ENCODE measurements at places on chromosomes 4 and X.

- no peak for DNase-seq
Observed at GRCh38 chr4:66694739-66695138, 850.6 kb downstream of the CENPC start.

DNA sequence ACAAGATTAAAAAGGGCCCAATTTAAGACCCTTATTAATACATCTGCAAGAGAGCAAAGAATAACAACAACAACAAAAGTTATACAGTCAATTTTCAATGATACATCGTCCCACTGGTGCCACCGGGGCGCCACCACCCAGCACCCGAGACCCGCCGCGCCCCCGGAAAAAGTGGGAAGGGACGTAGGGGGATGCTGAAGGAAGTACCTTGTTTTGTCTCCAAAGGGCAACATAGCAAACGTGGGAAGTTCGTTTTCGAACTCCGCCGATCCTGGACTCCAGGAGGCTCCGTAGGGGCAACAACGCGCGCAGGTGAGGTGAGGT, 1.7 kb downstream of the PDE5A start:
- DNase-seq = no peak

- no peak for DNase-seq
Observed at GRCh38 chrX:10242026-10242425, 85.3 kb downstream of the CLCN4 start.

DNA sequence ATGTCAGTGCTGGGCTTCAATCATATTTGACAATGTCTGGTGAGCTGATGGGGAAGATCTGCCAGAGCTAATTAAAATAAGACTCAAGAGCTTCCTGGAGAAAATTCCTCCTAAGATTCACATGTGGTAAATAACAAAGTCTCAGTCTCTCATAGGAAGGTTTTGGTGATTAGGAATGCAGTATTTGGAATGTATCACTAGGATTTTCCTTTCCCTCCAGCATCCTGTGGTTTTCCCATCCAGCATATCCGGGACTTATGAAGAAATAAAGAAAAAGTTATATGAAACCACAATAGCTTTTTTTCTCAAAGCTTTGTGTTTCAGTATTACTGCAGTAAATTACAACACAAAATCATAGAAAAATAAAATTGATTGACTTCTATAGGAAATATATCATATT, 1597.1 kb downstream of the ADGRL3 start:
- DNase-seq = no peak

DNA sequence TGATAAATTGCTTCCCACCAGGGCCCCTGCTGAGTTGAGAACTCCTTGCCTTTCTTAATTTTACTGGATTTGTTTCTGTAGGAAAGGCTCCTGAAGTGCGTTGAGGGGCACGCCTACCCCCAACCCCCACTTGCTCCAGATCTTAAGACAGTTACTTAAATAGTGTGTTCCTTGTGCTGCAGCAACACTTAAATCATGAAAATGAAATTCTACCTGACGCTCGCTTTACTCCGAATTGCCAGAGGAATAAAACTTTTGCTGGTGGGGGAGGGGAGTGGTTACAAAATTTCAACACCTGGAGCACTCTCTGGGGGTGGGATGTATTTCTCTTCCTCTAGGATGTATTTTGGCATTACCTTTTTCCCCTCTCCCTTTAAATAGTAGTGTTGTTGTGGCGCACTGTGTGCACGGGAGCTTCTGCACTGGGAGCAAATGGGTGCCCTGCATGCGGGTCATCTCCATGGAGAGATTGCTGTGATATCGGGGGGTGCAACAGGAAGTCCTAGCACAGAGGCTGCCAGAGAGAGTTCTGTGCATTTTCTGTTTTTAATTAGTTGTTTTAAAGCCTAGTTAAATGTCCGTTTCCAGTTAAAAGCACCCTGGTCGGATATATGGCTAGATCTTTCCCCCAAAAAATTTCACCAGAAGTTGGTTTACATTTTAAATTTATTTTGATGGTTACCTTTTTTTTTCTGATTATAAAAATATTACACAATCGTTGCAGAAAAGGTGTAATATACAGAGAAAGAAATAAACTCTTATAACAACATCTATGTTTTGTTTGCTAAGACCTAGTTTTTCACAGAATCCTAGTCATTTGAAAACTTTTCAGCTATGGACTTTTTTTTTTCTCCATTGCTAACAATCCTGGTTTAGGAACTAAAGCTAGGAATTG, 207.7 kb downstream of the SOWAHB start:
- DNase-seq = no peak

DNA sequence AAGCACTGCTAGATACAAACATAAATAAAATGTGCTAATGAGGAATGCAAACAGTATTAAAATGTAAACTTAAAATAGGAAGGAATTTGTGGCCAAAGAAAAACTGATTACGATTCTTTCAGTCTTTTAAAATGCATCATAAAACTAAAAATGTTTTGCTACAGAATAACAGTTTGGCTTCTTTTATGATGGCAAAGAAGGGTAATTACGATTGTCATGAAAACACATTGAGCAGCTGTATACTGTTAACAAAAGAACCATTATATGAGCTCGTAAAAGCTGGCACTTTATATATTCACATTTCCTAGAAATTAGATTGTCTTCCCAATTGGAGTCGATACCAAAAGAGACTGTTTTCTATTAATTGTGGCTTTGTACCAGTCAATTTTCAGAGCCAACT, 290.4 kb downstream of the NR3C2 start:
- DNase-seq = no peak

- no peak for DNase-seq
Observed at GRCh38 chr4:124753941-124754581, 41.5 kb upstream of the ANKRD50 start.

DNA sequence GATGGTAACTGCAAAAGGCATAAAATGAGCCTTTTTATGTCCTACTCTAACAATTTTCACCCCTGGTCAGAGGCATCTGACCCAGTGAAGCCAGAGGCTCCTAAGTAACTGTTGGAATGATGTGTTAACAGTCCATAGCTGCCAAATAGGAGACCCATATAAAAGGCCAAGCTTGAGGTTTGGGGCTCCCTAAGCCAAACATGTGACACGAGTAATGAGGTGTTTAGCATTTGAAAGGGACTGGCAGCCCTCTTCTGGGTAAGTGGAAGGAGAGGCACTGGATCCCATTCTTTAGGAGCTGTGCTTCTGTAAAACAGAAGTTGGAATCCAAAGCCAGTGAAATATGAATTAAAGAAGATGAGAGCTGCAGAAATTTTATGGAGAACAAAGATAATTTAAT, 100.6 kb upstream of the PNPLA4 start:
- DNase-seq = no peak

GRCh38 chr4:171650543-171650942, 162.7 kb upstream of the GALNTL6 start:
- no peak for DNase-seq

- no peak for DNase-seq
Observed at GRCh38 chrX:107672955-107673378, 44.7 kb downstream of the PRPS1 start.

DNA sequence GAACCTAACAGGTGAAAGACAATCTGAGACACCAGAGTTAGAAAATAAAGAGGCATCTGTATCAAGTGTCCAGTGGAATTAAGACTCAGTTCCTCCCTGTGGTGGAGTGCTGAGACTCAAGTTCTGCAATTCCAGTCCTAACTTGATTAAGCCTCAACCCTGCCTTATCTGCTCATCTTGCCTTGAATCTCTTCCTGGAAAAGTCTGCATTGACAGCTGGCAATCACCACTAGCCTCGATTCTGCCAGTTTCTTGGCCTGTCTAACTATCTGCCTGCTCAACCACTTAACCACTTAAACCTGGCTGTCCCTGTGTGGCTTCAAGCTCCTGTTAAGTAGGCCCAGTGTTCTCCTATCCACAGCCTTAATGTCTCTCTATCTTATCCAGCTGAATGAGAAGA, 22.4 kb upstream of the NEIL3 start:
- no peak for DNase-seq

- no peak for DNase-seq
Observed at GRCh38 chrX:46444011-46444410, 101.2 kb downstream of the ZNF674 start.

GRCh38 chr4:39320381-39321115, 45.6 kb downstream of the RFC1 start:
- no peak for DNase-seq

DNA sequence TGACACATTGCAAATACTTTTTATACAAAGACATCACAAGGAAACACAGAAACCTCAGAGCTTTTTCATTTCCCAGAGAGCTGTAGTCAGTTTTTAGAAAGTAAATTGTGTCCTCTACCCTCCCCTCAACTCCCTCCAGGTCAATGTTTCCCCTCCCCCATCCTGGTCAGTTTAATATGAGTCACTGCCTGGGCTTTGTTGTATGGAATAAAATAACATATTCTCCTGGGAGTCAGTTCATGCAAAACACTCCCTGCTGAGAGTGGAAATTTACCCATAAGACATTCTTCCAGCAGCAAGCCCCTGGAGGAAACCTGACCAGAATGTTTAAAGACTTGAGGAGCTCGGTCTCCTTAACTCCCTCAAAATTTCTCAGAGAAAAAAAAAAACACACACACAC, 270.1 kb upstream of the LDB2 start:
- no peak for DNase-seq

- DNase-seq = no peak
Observed at GRCh38 chr4:54664400-54664799, 6.6 kb downstream of the KIT start.

- DNase-seq = no peak
Observed at GRCh38 chr4:101348995-101349800, 1.9 kb upstream of the PPP3CA start.

DNA sequence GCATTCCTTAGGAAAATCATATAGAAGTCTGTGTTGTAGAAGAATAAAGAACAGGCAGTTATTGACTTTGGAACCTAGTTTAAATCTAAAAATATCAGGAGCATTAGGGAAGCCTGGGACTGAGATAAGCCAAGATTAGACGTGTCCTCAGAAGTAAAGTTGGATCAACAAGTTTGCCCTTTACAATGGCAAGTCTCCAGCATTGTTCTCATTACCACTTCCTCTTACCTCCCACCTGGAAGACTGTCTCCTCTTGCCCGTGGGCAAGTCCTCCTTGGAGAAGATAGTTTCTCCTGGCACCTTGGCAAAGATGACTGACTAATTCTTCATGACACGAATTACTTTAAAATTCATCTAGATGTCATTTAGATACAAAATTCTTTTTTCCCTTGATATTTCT, 37.8 kb downstream of the CNKSR2 start:
- no peak for DNase-seq

GRCh38 chr4:120009731-120010130, 56.9 kb downstream of the MAD2L1 start:
- no peak for DNase-seq

- no peak for DNase-seq
Observed at GRCh38 chr4:171785388-171785787, 27.8 kb upstream of the GALNTL6 start.

- DNase-seq = no peak
Observed at GRCh38 chrX:46375831-46376230, 169.4 kb downstream of the ZNF674 start.

- no peak for DNase-seq
Observed at GRCh38 chrX:1493412-1493811, 40.7 kb upstream of the ASMTL start.

DNA sequence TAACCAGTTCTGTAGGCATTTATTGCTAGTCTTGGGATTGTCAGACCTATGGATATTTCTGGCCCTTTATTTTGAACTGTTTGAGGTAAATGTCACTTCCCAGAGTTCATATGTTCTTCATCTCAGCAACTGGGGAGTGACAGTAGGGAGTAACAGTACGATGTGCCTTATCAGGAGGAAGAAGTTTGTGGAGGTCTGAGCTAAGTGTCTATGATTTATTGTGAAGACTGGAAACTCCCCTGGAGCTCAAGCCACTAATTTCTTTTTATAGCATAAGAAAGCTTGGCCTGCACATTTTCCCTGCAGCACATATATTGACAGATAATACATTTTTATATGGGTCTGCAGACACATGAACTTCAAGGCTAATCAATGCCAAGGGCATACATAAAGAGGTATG, 383.8 kb downstream of the GRXCR1 start:
- DNase-seq = no peak

DNA sequence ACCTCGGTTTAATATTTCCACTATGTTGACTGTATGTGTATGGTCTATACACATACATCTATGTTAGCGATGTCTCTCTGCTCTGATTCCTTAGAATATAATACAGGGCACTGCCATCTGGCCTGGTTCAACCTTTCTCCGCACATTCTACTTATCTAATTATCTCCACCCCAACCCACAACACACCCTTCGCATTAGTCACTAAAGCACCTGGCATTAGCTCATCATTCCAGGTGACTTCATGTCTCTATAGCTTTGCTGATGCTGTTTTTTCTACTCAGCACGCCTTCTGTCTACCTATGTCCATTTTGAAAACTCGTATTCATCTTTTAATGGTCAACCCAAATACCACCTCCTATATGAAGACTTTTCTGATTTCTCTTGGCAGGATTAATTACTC, 425.2 kb upstream of the RASGEF1B start:
- DNase-seq = no peak

GRCh38 chr4:52874948-52875347, 12.8 kb downstream of the RASL11B start:
- no peak for DNase-seq

DNA sequence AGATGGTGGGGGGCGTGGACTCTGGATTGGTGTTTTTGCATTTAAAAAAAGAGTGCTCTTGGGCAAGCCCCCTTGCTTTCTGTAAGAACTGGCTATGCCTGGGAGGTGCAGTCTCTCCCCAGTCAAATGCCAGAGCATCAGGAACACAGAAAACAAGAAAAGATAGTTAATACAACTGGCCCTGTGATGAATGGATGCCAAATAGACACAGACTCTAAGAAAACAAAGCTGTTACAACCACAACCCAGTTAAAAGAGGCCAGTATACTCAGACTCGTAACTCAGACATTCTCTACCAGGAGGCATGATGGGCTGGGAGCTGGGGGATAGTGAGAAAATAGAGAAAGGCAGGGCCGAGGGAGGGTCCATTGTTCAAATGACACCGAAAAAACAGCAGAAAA, 32.5 kb upstream of the C1QTNF7 start:
- DNase-seq = no peak

- DNase-seq = no peak
Observed at GRCh38 chr4:41957634-41958033, 22.4 kb downstream of the TMEM33 start.

GRCh38 chr4:14400307-14400706, 602.0 kb upstream of the CPEB2 start:
- DNase-seq = no peak

DNA sequence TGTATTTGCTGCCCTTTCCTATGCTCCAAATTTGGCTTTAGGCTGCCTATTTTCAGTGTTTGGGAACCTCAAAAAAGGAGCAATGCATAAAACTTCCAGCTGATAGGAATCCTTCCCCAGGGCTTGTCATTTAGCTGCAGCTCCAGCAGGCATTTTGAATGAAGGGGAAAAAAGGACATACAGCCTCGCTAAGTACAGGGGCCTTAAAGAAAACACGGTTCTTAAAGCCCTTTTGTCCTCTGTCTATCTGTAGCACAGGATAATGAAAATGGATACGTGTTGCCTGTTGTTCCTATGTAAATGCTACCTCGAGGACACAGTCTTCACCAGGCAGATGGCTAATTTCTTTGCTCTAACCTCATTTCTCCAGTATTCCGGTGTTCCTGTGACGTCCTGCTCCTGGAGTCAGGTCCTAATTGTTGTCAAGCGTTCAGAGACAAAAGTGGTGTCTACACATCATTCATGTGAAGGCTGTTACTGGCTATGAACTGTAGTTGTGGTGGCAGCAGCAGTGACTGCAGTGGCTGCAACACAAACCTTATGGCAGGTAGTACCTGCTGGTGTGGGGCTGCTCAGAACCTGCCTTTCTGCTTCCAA, 117.4 kb downstream of the MGST2 start:
- DNase-seq = no peak

Data from stimulated activated CD8-positive, alpha-beta memory T cell treated with anti-CD3 and anti-CD28 coated beads, Interleukin-4, amount 100 ng/mL, for 4 hours (primary cell).